ENCODE measurements at places on chromosomes 6 and 20.

GRCh38 chr20:47998736-47999135 is 213.5 kb upstream of the SULF2 start:
- no peak for DNase-seq

DNA sequence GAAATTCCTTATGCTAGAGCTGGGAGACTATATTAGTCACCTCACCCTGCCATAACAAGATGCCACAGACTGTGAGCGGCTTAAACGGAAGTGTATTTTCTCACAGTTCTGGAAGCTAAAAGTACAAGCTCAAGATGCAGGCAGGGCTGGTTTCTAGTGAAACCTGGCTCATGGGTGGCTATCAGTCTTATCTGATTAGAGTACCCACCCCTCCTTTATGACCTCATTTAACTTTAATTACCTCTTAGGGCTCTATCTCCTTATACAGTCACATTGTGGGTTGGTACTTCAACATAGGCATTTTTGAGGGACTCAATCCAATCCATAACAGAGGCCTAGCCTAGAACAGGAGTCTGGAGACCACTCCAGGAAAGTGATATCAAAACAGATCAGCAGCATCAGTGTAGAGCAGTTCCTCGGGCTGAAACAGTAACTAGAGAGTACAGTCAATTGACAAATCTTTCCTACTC is 2.3 kb upstream of the SNRNP48 start:
- no peak for DNase-seq

DNA sequence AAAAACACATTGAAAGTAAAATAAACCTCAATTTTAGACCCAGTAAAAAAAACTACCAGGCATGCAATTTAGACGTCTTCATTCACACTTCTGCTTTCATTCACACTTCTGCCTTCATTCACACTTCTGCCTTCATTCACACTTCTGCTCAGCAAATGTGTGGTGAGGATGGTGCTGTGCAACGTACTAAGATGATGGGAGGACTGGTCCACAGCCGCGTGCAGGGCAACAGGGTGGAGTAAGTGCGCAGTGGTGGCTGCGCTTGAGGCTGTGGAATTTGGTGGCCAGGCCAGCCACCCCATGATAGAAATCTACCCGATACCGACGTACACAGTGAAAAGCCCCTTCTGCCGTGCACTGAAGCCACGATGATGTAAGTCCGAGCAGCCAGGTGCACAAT is 114.3 kb upstream of the CD93 start:
- DNase-seq: peak; percentile 52

DNA sequence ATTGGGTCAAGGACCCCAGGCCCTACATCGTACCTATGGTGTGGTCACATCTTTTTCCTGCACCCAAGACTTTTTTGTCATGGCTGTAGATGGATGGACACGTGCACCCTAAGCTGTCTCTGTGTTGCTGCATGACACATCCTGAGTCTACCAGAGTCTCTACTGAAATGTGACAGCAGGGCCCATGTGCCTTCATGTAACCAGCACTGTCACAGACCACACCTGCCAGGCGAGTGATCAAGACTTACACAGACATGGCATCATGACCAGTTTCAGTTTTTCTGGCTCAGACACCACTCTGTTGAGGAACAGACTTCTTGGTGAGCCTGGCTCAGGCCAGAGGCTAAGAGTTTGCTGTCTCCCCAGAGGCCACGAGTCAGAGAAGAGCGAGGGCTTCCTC is 7.6 kb downstream of the PRND start:
- no peak for DNase-seq

GRCh38 chr20:61391812-61392520 is 139.9 kb downstream of the CDH4 start:
- no peak for DNase-seq

DNA sequence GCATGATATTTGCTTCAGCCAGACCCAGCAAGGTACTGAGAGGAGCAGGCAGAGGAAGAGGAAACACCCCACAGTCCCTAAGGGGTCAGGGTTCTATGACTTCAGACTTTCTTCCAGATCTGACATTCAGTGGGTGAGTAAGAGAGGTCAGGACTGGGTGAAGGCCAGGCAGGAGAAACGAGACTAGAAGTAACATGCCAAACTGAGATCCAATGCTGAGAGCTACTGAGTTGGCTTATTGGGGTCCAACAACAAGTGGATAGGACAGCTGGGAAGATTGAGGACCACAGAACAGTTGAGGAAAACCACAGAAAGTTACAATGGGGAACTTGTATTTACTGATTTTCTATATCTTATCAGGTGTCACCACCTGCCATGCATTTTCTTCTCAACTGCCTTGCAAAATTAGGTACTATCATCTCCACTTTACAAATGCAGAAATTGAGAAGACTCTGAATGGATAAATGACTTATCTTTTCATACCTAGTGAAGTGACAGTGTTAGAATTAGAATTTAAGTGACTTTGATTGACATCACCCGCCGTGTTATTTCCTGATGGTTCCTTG is 43.8 kb upstream of the HIVEP1 start:
- no peak for DNase-seq

DNA sequence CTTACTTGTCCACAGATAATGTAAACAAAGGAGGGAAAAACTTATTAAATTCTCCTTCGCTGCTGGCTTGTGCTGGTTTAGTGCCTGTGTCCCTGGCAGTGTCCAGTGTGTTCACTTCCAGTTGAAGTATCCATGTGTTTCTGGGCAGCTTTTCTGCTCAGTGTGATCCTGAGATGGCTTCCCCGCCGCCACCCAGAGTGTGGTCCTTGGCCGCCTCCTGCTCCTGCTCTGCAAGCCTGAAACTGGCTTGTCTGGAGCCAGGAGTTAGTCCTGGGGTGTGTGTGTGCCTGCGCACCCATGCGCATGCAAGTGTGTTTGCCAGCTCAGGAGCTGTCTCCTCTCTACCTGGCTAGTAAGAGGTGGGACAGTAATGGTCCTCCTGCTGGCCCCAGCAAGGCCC is 7.2 kb downstream of the BTBD3 start:
- DNase-seq: no peak

- DNase-seq: no peak
Measured at GRCh38 chr6:168804331-168804730, 363.3 kb downstream of the SMOC2 start.

GRCh38 chr6:15402406-15403045 is 156.7 kb downstream of the JARID2 start:
- DNase-seq: no peak

GRCh38 chr6:117229870-117230269 is 35.5 kb upstream of the VGLL2 start:
- no peak for DNase-seq

DNA sequence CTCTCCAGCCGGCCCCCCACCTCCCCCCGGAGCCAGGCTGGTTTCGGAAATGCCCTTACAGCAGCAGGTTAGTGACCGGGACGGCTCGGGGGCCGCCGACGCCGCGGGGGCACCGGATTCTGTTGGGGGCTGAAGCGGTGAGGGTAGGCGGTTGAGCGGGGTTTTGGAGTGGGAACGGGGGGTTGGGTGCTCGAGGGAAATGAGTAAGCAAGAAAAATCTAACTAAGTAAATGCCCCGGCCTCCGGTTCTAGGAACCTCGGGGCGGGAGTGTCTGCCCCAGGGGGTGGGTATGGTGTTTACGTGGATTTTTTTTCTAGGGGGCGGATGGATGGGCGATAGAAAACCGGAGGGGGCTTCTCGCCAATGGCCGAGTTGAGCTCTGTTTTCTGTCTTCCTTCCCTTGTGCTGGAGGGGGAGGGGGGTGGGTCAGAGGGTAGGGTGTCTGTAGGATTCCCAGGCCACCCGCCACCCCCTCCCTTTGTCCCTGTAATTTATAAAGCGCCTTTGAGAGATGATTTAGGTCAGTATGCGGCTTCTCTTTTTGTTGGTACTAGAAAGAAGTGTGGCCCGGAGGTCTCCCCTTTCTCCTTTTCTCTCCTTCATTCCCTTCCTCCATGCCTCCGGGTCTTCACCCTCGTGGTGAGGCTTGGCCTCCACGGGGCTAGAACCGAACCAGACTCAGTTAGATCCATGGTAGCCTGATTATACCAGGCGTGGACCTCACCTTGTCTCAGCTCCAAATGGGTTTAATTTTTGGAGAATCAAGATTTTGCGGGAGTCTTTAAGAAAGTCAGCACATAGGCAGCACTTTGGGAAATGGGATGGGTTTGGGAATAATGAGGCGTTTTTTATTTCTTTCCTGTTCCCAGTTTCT is 2.3 kb downstream of the E2F3 start:
- DNase-seq: peak; percentile 20

GRCh38 chr20:45456632-45457031 is 12.9 kb upstream of the WFDC2 start:
- DNase-seq: no peak

- DNase-seq: no peak
Measured at GRCh38 chr6:109877028-109878004, 100.8 kb upstream of the GPR6 start.

DNA sequence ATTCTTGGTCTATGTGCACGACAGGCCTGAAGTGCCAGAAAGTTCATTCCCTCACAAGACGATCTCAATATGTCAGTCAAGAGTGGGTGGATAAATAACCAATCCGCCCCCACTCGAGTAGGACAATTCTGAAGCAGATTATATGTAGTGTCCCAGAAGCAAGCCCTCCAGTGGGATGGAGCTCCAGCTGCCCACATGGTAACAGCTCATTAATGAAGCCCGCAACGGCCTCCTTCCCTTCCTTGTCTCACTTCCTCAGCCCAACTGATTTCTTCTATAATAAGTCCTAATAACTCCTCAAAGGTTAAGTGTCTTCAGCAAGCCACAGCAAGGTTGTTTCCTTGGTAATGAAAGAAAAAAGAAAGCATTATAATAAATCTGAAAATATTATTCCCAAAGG is 82.1 kb upstream of the F13A1 start:
- DNase-seq: no peak

DNA sequence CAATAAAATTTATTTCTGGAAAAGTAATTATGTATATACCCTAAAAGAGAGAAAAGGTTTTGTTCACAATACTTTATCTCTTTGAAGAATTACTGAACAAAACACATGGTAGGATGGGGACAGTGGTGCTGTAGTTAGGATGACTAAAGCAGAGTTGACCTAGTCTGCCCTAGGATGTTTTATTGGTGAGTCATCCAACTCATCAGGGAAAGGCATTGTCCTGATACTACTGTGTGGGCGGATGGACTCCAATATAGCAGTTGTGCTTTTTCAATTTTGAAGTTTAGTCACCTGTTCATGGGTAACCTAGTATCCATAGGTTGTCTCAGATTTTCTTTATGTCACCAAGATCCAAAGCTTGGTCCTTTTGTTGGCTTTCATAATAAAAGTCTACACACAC is 53.3 kb upstream of the EYS start:
- no peak for DNase-seq

GRCh38 chr6:4381381-4381780 is 246.0 kb upstream of the ECI2 start:
- no peak for DNase-seq

- no peak for DNase-seq
Measured at GRCh38 chr20:53786071-53786444, 192.4 kb upstream of the ZNF217 start.

- DNase-seq: no peak
Measured at GRCh38 chr20:59945175-59945574, 5.0 kb downstream of the FAM217B start.

Data from Ammon's horn (tissue), 1 donor.